ENCODE measurements at places on chromosomes 11 and 22.

GRCh38 chr11:35391922-35392688, 27.3 kb downstream of the SLC1A2 start:
- peak; percentile 56 for DNase-seq

- peak; percentile 70 for DNase-seq
Measured at GRCh38 chr22:42473484-42474193, 41.4 kb upstream of the NFAM1 start.

GRCh38 chr11:27847496-27847895, 147.2 kb upstream of the BDNF start:
- DNase-seq = peak; percentile 21

GRCh38 chr11:129365816-129366215, 9.8 kb upstream of the BARX2 start:
- DNase-seq = no peak

DNA sequence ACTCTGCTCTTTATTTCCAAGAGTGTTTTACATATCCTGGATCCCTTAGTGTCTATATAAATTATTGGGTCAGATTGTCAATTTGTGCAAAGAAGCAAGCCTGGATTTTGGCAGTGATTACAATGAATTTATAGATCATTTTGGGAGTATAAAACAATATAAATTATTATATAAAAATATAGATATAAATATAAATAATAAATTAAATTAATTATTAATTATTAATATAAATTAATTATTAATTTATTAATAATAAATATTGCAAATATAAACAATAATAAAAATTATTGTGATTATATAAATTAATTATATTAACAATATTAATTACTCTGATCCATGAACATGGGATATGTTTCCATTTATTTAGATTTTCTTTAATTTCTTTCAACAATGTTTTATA, 32.5 kb downstream of the RTL6 start:
- DNase-seq = no peak

- no peak for DNase-seq
Measured at GRCh38 chr11:23542816-23543215, 682.5 kb upstream of the CCDC179 start.

DNA sequence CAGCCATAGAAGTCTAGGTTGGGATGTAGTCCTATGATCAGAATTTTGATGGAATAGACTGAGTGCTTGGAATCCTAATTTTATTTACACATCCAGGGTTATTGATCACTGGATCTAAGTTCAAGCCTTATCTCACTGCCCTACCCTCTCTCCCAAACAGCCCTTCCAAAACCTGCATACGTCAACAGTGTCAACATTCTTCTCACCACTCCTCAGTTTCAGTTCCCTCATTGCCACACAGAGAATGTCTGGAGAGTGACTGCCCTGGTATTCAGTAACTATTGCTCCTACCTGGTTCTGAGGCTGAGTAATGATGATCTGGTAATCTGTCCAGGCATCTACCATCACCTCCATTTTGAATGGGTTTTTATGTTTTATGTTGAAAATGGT, 60.0 kb downstream of the GLYATL1 start:
- no peak for DNase-seq

GRCh38 chr11:132714859-132715440, 817.4 kb downstream of the OPCML start:
- peak; percentile 56 for DNase-seq

DNA sequence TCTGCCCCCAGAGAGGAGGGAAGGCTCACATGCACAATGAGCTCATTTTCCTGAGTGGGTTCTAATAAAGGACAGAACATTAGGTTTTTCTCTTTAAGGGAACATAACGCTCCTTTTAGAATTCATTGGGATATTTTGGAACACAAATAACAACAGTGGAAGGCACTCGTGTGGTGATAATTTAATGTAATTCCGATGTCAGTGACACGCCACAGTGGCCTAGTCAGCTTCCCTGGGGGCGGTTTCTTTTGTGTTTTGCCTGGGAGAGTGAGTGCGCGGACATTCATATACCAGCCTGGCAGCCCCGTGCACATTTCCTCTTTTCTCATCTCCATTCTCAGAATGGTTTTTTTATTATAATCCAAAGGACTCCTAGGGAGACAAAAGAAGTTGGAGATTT, 41.1 kb downstream of the SEZ6L start:
- DNase-seq = no peak

GRCh38 chr11:58195939-58196338, 7.1 kb downstream of the OR9Q2 start:
- no peak for DNase-seq

DNA sequence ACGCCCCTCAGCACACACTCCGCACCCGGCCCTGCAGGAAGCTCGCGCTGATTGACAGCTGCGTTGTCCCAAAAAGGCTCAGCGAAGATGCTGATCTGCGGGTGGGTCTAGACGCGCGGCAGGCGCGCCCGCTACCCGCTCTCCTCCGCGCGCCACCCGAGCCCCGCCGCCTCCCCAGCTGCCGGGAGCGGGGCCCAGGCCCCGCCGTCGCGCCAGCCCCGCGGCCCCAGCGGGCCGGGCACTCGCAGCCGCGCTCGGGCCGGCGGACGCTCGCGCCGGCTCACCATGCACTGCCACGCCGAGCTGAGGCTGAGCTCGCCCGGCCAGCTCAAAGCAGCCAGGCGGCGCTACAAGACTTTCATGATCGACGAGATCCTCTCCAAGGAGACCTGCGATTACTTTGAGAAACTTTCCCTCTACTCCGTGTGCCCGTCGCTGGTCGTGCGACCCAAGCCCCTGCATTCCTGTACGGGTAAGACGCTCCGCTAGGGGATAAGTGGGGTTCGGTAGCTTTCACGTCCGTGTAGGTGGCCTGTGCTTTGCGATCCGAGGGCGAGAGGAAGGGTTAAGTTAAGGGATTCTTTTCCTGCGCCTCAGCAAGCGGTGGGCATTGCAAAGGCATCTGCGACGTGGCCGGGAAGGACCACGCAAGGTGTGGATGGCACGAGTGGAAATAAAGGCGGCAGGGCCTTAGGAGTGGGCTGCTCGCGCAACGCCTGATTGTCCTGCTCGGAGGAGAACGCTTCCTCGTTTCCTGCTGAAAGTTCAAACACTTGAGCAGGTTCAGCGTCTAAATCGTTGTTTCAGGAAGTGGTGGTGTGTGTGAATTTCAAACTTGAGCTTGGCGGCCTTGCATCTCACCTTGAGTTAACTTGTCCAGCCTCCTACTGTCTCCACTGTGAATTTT, at the start of gene BARX2:
BARX2 (plus strand) TSS at position 98 of the 907 bp plus-strand sequence; CDS start at position 286, 188 bp downstream.
- peak; percentile 66 for DNase-seq

DNA sequence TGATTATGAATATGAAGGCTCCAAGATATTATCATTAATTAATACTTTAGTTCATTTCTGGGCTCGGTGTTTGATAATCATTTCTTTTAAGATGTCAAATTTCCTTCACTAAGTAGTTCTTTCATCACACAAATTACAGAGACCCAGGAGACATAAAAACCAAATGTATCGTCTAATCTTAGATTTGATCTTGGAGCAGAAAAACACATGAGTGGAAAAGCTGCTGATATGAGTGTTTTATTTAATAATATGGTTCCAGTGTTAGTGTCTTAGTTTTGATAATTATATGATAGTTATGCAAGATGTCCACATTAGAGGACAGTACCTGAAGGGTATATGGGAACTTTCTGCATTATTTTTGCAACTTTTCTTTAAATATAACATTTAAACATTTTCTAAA, 494.5 kb upstream of the RAG2 start:
- DNase-seq = no peak

- no peak for DNase-seq
Measured at GRCh38 chr11:123437236-123437979, 7.3 kb downstream of the GRAMD1B start.

- DNase-seq = no peak
Measured at GRCh38 chr22:39559456-39560105, 11.0 kb upstream of the CACNA1I start.

DNA sequence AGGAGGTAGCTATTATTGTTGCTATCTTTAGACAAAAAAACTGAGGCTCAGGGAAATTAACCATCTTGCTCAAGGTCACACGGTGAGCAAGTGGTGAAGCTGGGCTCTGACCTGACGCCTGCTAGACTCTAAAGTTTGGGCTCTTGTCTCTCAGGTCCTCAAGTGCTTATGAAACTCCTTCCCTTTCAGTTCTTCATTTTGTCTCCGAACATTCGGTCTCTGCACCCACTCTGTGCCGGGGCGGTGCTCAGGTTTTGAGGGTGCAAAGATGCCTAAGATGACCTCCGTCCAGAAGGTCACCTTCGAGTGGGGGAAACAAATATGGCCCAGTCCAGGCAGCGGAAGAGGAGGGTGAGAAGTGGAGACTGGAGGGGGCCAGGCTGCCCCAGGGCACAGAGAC, 16.0 kb downstream of the OVOL1 start:
- no peak for DNase-seq

DNA sequence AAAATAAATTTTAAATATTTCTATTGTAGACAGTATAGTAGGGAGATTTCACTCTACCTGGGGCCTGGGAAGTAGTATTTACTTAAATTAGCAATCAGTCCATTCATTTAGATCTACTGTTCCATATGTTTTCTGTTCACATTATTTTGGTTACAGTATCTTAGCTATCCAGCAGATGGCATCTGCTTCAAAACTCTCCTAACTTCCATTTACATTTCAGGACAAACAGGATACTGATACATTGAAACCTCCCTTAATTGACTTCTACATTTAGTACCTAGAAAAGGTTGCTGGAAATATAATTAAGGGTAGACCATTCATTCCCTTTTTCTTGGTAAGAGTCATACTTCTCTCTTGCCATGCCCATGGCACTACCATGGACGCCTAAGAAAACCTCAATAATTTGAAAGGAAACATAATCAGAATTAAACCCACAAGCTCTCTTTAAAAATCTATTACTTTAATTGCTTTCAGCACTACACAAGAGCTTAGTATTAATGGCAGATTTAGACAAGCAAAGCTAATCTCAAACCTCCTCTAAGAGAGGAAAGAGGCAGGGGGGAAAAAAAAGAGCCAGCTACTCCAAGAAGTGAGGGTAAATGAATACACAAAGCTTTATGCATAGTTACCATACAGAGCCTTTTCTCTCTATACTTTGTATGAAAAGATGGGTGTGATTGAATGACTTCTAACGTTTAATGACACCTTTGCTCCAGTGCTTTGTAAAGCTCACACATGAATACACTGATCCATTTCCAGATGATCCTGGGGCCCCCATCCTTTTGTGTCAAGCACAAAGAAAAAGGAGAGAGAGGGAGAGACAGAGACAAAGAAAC, 131.2 kb upstream of the MTMR2 start:
- DNase-seq = peak; percentile 60

DNA sequence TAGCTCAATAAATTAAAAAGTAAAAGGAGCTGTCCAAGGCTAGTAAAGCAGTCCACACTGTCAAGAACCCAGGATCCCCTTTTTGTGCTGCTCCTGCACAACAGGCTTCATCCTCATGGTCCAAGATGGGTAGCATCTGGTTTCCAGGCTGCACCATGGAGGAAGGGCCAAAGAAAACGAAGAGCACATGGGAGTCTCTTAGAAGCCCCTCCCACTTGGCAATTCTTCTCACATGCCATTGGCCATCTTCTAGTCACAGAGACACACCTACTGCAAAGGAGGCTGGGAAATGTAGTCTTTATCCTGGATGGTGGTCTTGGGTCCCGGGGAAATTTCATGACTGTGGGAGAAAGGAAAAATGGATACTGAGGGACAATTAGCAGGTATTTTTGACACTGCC, 37.8 kb downstream of the PRR5L start:
- DNase-seq = peak; percentile 57

- DNase-seq = peak; percentile 81
Measured at GRCh38 chr11:118438314-118438931, 2.1 kb downstream of the KMT2A start.

DNA sequence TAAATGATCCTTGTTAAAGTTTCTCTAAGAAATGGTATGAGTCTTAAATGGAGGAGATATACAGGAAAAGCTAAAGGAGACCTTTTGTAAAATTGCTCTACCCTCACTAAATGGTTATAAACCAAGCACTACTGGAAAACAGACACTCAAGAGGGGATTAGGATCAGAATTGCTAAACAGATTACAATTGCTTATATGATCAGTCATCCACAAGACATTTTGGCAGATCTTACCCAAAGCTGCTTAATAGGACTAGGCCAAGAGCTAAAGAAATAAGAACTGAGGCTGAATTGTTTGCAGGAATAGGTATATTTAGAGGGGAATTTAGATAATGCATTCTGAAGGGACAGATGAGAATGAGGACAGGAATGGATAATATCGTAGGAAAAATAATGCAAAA, 9.5 kb downstream of the HARBI1 start:
- DNase-seq = no peak

- DNase-seq = peak; percentile 41
Measured at GRCh38 chr11:125069008-125069407, 5.9 kb downstream of the SLC37A2 start.

DNA sequence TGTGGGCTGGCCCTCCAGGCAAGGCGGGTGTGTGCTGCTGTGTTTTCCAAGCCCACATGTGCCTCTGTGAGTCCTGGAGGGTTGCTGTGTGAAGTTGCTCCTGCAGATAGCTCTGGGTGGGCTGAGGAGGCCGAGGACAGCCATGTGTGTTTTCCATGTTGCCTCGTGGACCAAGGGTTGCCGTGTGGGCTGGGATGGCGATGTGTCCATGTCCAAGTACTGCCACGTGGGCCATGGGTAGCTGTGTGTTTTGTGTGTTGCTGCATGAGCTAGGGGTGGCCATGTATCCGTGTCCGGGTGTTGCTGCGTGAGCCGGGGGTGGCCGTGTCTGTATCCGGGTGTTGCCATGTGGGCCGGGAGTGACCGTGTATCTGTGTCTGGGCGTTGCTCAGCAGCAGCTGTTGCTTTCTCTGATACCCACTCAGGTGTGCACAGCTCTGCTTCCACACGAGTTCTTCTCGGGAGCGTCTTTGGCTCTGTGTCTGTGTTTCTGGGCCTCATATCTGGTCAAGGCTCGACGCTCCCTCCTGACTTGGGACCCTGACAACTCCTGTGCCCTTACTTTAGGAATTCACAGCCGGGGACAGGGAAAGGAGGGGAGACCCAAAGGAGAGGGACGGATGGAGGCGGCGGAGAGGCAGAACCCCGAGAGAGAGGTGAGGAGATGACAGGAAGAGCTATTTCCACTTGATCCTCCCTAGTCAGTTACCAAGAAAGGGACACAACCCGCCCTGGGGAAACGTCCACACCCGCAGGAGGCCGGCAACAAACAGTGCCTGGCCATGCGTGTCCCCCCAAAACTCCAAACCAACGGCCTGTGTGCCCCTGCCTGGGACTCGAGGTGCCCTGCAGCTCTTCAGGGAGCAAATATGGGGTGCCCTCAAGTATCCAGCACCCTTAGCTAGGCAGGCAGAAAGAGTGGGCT, 83.1 kb downstream of the PHF21B start:
- no peak for DNase-seq

Data from fibroblast of lung (primary cell).